ENCODE measurements at places on chromosomes 12 and 14.

DNA sequence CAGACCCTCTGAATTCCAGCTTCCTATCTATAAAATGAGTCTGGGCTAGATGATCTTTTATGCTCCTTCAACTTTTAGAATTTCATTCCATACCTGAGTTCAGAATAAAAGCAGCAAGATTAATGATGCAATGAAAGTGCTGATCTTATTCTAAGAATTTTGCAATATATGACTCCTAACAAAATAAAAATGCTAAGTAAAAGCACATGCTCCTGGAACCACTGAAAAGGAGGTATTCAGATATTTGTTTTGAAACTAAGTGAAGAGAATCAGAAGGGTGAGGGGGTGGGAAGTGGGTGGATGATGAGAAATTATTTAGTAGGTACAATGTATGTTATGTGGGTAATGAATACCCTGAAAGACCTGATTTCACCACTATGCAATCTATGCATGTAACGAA lies 216.6 kb downstream of the PTPRO start:
- DNase-seq = no peak

GRCh38 chr12:117234441-117234840 lies 44.2 kb upstream of the FBXO21 start:
- no peak for DNase-seq

GRCh38 chr12:122023339-122024131 lies 1.9 kb downstream of the BCL7A start:
- no peak for DNase-seq

GRCh38 chr14:55015006-55015405 lies 11.9 kb downstream of the WDHD1 start:
- DNase-seq = no peak

GRCh38 chr14:37579274-37579673 lies 15.8 kb downstream of the FOXA1 start:
- no peak for DNase-seq

GRCh38 chr14:52235434-52235833 lies 32.1 kb upstream of the PTGDR start:
- no peak for DNase-seq

GRCh38 chr12:124689631-124690030 lies 122.2 kb upstream of the NCOR2 start:
- DNase-seq = no peak

DNA sequence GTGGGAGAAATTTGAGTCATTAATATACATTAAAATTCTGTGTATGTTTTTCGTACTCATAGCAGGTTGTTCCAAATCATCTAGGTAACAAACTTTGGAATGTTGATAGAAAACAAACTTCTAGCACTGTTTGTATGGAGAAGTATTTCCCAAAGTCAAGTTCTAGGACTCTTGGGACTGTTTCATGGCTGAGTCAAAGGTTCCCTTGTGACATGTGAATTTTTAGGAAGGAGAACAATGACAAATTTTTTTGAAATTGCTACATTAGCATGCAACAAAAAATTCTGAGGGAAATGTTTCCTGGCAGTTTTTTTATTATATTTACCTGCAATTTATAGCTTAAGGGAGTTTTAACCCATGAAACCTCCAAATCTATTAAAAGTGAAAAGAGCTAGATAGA lies 73.8 kb downstream of the RASSF8 start:
- no peak for DNase-seq

DNA sequence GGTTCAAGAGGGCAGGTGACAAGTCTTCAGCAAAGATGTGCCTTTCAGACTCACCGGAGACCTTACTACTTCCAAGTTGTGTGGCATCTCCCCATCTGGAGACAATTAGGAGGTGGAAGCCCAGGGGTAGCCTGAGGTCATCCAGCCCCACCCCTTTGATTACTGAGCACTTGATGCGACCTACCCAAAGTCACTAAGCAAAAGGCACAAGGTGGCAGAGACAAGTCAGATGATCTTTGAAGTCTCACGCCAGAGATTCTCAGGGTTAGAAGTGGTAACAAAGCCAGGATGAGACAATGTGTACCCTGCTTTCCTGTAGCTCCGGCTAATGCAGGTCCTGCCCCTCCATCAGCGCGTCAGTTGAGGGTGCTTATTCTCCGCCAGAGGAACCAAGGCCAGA lies 1.4 kb upstream of the FOXN3 start:
- no peak for DNase-seq

- no peak for DNase-seq
These were observed 102.9 kb upstream of the ABCD2 start for GRCh38 chr12:39722504-39722903.

DNA sequence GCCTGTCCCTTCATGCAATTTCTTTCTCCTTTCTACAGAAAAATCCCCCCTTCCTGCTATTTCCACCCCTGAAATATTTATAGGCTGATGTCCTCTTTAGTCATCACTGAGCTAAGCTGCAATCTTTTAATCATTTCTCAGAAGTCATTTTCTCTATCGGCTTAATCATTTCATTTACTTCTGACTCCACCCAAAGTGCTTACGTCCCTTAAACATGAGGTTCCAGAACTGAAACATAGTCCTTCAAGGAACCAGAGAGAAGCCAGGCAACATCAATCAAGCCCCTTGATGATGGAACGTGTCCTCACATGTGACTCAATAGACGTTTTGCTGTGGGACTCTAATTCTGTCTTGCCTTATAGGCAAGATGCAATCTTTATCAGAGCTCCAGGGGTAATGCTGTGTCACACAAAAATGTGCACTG lies 148.7 kb upstream of the KRR1 start:
- DNase-seq = no peak

DNA sequence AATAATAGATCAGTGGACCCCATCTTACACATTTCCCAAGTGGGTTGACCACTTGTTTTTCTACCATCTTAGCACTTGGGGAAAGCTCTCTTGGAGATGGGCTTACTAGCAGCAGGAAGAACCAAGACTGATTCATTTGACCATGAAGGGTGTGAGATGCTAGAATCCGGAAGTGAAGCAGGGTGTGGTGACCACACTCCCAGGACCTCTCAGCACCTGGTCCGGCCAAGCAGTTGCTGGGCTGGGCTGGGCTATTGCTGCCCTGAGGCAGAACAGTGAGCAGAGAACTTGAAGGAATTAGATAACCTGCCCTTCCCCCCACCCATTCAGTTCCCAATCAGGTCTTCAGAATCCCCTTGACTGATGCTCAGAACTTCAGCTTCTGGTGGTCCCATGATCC lies 24.4 kb downstream of the ADCY6 start:
- DNase-seq = no peak

- no peak for DNase-seq
These were observed 7.7 kb downstream of the C3AR1 start for GRCh38 chr12:8058506-8058905.

- no peak for DNase-seq
These were observed 142.1 kb downstream of the TTC7B start for GRCh38 chr14:90674043-90674670.

- no peak for DNase-seq
These were observed 17.4 kb downstream of the FOXN3 start for GRCh38 chr14:89399594-89400068.

DNA sequence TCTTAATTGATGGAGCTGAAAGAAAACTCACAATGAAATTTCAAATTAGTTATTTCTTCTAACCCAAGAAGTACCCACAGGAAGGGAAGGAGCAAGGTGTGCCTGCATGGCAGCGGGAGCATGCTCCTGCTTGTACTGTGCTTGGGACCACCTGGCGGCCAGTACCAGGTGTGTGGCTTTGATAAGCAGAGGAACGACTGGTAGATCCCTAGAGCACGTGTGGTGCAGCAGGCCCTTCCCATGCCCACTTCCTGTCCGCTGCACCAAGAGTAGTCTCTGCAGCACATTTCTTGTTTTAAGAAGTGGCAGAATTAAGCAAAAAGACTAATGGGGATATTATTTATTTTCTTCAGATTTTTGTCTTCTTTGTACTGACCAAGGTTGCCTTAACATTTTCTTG lies 122.3 kb upstream of the ATF1 start:
- no peak for DNase-seq

GRCh38 chr14:25953532-25954139 lies 644.2 kb downstream of the NOVA1 start:
- DNase-seq = no peak

GRCh38 chr12:9607716-9608115 lies at the start of gene KLRB1:
Gene KLRB1 (minus strand): TSS chr12:9607916. CDS start chr12:9607839, 77 bp downstream.
- no peak for DNase-seq

DNA sequence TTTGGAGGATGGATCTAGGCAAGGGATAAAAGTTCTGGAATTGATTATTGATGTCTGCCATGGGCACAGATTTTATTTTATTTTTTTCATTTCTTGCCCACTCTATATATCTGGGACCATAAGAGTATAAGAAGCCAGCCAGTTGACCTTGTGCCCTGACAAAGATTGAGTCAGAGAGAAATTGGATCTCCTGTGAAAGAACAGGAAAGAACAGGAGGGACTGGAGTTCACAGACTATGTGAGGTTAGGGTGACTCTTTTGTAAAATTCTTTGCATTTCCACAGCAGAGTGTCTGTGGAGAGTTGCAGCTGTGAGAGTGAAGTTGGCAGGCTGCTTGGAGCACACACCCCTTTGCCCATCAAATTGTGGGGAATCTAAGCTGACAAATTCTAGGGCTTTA lies 358.4 kb upstream of the TBX3 start:
- DNase-seq = no peak

- no peak for DNase-seq
These were observed 10.4 kb downstream of the SLC10A1 start for GRCh38 chr14:69786603-69787002.

DNA sequence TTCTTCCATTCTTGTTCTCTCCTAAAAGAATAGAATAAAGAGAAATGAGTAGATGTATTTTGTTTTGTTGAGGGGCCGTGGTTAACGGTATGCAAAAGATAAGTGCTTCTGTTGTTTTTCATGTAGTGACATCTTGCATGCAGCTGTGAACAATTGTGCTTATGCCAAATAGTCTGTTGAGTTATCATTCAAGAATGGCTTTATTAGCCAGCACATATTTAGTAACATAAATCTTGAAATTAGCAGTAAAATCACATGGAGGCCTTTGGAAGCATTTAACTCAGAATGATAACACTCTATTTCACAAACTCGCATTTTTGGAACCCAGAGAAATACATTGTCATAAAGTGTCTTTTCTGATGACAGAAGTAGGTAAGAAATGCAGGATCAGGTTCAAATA lies 1772.0 kb upstream of the FLRT2 start:
- DNase-seq = no peak

- no peak for DNase-seq
These were observed 493 bp downstream of the HOXC5 start for GRCh38 chr12:54033106-54033979.

DNA sequence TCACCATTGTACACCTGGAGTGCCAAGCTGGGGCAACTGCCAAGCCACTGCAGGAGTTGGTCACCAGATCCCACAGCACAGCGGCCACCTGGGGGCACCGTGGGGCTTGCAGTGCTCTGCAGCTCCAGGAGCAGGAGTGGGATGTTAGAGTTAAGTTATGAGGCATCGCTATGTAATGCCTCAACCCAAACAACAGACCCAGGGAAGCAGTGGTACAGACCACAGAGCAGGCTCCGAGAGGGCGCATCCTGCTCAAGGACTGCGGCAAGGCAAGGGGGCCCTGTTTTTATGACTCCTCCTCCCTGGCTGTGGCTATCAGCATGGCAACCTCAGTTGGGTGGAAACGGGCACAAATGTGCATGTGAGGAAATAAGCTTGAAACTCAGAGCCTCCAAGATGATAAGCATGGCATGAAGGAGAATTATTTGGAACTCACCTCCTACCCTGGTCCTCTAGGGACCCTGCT lies 63.1 kb downstream of the ARL6IP4 start:
- DNase-seq = peak; percentile 41

- peak; percentile 15 for DNase-seq
These were observed 24.5 kb downstream of the PAPLN start for GRCh38 chr14:73261520-73262426.

DNA sequence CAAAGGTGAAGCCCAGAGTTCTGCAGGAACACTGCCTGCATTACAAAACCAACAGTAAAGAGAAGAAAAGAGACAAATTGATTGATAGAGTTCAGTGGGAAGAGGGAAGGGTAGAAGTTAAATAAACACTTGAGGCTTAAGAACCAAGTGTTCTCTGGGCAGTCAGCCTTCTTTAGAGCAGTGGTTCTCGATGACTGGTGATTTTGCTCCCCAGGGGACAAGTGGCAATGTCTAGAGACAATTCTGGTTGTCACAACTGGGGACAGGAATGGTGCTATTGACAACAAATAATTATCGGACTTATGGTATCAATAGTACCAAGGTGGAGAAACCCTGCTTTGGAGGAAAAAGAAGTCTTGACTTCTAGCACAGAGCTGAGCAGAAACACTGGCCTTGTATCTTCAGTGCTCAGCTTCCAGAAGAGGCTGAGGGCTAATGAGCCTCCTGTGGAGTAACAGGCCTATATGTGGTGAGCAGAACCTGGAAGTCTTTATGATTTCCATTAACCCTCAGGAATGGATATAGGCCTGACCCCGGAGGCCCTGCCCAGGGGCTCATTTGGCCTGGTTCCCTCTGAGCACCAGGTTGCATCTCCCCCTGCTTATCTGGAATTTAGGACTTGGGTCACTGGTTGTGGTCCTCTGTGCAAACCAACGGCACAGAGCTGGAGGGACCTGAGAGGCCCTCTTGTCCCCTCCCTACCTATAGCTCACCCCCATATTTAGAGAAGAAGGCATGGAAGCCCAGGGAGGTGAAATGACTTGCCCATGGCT lies 204.6 kb upstream of the PWP1 start:
- no peak for DNase-seq

GRCh38 chr12:129494766-129495165 lies 409.1 kb downstream of the TMEM132D start:
- DNase-seq = no peak

GRCh38 chr12:17015501-17015900 lies 409.5 kb upstream of the LMO3 start:
- no peak for DNase-seq

DNA sequence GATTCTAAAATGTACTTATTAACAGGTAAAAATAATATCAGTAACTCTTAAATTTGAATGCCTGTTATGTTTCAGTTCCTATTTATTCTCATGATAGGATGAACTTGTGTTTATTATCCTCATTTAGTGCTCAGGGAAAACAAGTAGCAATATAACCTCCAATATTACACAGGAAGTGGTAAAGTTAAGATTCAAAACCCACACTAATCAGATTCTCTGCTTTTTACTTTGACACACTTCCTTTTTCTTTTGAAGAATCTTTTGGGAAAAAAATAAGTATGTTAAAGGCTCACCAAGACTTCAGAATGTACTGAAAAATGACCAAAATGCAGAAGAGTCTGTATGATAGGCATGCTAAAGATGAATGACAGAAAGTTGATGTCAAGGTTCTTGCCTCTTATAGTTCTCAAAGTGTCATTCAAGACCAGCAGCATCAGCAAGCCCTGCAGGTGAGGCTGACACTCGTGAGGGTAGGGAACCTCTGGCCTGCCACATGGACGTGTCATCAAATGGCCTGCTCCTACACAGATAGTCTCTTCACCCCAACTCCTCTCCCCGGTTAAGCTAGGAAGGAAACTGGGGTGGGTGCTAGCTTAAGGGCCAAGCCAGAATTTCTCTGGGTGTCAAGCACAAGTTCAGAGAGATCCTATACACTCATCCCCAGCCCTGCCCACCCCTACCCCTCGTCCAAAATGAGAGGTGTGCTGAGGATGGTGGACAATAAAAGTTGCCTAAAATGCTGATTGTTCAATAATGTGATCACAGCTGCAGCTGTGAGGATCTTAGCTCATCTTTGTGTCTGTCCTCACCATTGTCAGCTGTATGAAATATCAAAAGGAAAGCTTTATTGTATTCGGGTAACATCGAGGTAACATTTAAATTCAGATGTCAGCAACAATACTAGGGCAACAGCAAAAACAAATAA lies 6.3 kb downstream of the TBPL2 start:
- no peak for DNase-seq

All from GM12892 (cell line).